ENCODE measurements at places on chromosomes 12 and 14.

GRCh38 chr14:92472860-92473259 is 40.7 kb upstream of the RIN3 start:
- no peak for DNase-seq

- no peak for DNase-seq
Measured at GRCh38 chr14:87971010-87971409, 22.0 kb downstream of the GALC start.

GRCh38 chr14:72792051-72792788 is 101.7 kb downstream of the DPF3 start:
- no peak for DNase-seq

GRCh38 chr14:36054353-36055051 is 122.0 kb downstream of the PTCSC3 start:
- DNase-seq = no peak

- DNase-seq = no peak
Measured at GRCh38 chr14:39423793-39424192, 8.4 kb downstream of the FBXO33 start.

DNA sequence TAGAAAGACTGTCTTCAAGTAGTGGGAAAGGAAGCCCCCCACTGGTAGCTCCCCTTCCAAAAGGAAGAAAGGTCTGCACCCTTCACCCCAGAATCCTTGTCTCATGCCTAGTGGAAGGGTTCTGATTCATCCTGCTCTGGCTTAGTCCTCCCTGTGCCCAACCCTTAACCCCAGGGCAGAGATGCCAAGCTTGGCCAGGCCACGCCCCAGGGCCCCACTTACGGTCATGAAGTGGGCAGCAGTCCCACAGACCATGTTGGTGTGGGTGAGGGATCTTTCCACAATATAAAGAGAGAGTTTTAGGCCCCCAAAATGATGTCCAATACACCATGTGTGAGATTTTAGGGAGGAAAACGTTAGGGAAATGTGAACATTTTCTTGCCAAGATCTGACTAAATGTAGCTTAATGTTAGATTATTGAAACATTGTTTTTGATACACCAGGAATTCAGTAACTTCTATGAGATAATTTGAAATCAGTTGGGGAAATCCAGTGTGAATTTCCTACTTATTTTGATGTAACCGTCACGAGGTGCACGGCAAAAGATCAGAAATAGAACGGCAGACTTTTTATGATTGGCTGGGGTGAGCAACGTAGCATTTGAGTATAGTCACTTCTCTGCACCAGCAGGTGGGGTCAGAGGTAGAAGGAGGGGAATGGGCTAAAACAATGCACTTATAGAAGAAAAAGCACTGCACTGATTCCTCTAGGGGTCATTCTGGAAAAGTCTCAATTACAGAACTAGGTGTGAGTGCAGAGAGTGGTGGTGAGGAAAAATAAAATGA is 8.2 kb upstream of the SSPN start:
- no peak for DNase-seq

GRCh38 chr14:86885280-86885679 is 1107.7 kb downstream of the GALC start:
- DNase-seq = no peak

DNA sequence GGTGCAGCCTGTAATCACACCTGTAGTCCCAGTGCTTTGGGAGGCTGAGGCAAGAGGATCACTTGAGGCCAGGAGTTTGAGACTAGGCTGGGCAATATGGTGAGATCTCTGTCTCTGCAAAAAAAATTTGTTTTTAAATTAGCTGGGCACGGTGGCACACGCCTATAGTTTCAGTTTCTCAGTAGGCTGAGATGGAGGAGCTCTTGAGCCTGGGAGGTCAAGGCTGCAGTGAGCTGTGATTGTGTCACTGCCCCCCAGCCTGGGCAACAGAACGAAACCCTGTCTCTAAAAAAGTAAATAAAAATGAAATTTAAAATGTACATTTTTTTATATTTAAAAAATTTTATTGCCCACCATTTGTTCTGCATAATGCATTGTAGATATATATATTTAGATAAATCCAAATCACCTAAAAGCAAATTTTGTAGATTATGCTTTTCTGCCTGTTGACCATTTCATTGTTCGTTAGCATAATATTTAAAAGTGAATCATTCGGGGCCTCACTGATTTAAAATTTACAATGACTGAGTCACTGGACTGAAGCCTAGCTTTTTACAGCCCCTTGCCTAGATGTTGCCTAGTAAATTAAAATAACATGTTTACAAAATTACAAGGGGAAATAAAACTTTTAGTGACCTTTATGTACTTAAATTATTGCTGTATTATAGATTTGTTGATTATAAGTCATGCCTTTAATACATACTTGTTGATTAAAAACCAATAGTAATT is 87.9 kb downstream of the USP15 start:
- no peak for DNase-seq

DNA sequence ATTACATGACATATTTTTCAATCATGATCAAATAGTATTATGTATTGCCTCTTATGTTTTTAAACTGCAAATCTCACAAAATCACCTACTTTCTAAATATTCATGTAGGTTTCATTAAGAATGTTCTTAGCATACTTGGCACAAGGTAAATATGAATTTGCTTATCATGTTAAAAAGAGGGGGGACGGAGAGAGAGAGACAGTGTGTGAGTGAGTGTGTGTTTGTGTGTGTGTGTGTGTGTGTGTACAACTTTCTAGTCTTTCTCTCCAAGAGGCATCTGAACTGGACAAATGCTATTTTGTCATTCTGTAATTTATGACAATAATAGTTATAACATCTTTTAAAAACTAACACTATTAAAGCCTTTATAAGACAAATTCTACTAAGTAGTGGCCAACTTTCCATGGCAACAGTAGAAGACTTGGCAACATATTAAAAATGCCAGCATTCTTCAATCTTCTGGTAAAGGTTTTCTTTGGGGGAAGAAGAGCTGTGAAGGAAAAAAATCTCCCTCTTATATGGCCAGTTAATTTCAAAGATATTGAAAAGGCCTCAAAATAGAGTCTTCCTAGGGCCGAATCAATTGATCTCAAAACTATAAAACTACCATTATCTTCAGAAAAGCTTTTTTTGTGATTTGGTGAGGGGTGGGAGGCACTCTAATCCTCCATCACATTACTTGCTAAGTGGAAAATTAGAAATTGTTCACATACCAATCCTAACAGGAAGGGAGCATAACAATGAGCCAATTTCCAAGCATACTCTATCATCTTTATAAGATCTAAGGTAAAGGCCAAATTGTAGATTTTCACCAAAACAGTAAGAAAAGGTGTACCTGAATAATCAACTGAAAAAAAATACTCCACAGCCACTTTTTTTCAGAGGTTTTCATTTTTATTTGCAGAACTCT is 28.2 kb downstream of the CDK17 start:
- DNase-seq = no peak

DNA sequence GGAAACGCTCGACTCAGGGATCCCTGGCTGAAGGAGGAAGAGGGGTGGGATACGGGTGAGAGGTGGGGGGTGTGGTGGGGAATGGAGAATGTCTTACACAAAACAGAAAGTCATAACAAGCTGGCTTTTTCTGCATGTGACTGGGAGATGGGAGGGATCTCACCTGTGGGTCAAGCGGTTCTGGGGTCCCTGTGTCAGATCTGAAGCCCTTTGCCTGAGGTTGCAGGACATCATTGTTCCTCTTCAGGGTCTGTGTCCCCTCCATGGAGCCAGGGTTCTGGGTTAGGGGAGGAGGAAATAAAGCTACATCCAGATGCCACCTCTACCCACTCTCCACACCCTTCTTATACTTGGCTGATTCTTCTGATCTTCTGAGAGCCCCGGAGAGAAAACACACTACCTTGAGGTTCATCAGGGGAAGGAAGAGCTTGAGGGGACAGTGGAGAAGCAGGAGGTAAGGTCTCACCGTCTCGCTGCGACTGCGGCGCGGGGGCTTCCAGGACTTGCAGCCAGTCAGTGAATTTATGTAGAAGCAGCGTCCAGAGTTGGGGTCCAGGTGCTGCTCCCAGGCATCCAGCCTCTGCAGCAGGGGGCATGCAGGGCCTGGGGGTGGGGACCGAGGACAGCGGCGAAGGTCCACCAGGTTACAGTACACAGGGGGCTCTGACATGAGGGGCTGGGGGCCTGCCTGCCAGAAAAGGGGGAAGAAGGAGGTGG is 2.5 kb downstream of the ARHGAP9 start:
- DNase-seq = no peak

DNA sequence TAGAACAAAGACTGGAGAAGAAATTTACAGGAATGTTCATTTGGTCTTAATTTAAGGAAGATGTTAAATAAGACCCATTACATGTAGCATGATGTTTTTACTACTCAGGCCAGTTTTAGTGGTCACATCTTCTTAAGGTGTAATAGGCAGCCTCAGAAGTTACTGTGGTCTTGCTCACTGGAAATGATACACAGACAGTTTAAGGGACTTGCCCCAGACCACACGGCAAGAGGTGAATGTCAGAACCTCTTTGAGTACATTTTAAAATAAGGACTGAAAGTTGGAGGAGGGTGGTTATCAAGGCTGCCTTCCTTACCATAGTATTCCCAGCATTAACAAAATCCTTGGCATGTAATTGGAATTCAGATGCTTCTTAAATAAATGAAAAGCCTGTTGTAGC is 37.9 kb downstream of the LRRK2 start:
- DNase-seq = no peak

GRCh38 chr12:15787778-15788177 is 1.4 kb downstream of the EPS8 start:
- no peak for DNase-seq

DNA sequence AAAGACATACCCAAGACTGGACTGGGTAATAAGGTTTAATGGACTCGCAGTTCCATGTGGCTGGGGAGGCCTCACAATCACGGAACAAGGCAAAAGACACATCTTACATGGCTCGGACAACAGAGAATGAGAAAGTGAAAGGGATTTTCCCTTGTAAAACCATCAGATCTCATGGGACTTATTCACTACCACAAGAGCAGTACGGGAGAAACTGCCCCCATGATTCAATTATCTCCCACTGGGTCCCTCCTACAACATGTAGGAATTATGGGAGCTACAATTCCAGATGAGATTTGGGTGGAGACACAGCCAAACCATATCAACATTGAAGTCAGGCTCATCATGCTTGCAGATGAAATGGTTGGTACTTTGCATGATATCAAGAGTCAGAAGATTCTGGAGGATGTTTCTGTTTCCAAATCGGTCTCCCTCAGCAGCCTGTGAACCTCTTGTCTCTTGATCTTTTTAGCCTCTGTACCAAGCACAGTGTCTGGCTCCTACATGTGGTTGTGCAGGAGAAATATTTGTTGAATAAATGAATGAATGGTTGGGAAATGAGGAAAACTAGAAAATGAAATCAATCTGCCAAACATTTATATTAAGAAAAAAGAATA is 98.6 kb downstream of the VRK1 start:
- no peak for DNase-seq

GRCh38 chr12:851913-852312 is 97.6 kb downstream of the RAD52 start:
- peak; percentile 69 for DNase-seq

DNA sequence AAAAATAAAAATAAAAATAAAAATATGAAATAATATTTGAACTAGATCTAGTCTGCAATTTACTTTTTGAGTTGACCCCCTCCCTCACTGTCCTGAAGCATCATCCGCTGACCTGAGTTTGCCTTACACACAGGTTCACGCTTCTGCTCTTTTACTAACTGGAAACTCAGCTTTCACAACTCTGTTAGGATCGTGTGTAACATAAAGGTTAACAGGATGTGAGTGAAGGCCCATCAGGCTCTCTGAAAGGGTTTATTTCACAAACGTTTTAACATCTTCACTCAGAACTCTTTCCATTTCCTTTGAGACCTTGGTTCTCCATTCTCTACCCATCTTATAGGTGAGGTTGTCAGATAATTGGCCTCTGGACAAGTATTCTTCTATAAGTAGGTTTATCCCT is 191.4 kb downstream of the FOXN3 start:
- DNase-seq = no peak

DNA sequence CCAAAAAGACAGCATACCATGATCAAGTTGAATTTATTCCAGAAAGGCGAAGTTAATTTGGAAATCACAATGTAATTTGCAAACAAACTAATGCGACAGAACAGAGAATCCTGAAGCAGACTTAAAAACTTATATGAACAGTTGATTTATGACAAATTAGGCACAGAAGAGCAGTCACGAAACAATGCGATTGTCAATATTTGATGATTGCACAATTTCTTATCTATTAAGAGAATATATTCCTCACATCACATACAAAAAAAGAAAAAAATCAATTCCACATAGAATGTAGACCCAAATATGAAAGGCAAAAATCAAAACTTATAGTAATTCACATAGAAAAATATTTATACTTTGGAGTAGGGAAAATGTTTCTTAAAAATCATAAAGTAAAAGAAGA is 28.9 kb downstream of the COX16 start:
- DNase-seq = no peak

DNA sequence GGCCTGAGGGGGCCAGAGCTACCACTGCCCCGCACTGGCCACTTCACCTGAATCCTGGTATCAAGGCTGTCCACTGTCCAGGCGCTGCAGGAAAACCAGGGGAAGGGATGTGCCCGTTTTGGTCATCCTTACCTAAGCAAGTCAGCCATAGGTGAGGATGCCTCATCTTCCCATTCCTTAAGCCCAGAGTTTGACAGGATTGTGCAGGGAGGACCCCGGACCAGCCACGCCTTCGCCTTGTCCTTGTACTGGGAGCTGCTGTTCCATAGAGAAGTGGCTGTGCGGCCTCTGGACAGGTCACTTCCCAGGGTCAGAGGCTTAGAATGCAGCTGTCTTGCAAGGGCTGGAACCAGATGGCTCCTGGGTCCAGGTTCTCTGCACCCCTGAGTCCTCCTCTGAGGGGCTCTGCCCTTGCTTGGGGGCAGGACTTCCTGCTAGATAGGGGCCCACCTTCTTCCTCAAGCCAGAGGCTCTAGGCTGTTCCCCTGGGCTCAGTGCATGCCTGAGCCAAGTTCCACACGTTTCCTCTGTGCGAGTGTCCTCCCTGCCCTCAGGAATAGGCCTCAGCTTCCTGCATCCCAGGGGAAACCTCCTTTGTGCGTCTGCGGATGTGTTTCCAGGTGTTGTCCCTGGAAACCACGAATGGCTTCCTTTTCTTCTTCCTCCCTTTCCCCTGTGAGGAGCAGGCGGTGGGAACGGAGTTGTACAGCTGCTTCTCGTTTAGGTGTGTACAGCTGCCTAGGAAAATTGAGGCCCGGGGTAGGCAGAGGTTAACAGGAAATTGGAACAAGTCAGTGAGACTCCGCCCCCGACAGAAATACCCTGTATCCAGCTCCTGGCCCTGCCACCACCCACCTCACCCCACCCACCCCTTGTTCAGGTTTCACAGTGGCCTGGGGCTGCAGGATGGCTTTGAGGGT is 54.3 kb upstream of the RIN3 start:
- no peak for DNase-seq

DNA sequence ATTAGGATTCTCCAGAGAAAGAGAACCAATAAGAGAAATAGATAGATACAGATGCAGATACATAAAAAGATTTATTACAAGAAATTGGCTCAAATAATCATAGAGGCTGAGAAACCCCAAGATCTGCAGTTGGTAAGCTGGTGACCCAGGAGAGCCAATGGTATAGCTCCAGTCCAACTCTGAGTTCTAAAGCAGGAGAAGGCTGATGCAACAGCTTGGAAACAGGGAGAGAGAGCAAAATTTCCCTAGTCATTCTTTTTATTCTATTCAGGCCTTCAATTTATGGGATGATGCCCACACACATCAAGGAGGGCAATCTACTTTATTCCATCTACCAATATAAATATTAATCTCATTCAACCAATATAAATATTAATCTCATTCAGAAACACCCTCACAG is 218.2 kb downstream of the PRKD1 start:
- no peak for DNase-seq

- no peak for DNase-seq
Measured at GRCh38 chr14:105026033-105026785, 5.3 kb upstream of the CDCA4 start.

GRCh38 chr12:7369274-7369729 is 65.4 kb downstream of the ACSM4 start:
- DNase-seq = no peak
